ENCODE measurements at places on chromosomes 13 and 19.

DNA sequence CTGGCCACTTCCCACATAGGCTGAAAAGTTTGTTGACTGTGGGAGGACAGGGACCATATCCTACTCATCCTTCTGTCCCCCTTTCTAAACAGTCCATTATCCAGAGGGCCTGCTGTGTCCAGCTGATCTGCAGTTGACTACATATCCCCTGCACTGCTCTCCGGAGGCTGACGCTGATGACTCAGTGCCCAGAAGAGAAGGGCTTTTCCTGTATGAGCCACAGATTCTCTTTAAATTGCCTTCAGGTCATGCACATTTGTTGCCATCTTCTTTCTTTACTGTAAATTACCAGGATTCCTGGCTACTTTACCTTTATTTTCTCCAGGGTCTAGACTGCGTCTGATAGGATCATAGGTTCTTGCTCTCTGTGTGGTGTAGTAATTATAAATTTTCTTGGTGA is 125.2 kb downstream of the LACC1 start:
- DNase-seq: no peak

- DNase-seq: no peak
Observed at GRCh38 chr13:76225815-76226489, 589.8 kb downstream of the LMO7 start.

DNA sequence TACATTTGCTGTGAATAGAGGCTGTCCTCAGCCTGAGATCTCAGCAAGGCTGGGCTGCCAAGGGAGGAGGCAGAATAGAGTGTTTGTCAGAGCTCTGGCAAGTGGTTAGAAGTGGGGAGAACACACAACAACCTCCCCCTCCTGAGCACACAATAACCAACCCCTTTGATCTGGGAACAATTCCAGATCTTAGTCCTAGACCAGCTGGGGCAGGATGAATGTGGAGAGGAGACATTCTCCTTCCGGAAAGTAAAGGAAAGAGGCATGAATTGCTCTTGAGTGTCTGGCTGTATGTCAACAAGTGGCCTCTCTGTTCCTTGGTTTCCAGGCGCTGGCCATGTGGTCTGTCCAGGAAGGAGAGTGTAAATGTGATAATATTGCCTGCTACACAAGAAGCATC is 114.9 kb upstream of the TMTC4 start:
- DNase-seq: peak; percentile 91

DNA sequence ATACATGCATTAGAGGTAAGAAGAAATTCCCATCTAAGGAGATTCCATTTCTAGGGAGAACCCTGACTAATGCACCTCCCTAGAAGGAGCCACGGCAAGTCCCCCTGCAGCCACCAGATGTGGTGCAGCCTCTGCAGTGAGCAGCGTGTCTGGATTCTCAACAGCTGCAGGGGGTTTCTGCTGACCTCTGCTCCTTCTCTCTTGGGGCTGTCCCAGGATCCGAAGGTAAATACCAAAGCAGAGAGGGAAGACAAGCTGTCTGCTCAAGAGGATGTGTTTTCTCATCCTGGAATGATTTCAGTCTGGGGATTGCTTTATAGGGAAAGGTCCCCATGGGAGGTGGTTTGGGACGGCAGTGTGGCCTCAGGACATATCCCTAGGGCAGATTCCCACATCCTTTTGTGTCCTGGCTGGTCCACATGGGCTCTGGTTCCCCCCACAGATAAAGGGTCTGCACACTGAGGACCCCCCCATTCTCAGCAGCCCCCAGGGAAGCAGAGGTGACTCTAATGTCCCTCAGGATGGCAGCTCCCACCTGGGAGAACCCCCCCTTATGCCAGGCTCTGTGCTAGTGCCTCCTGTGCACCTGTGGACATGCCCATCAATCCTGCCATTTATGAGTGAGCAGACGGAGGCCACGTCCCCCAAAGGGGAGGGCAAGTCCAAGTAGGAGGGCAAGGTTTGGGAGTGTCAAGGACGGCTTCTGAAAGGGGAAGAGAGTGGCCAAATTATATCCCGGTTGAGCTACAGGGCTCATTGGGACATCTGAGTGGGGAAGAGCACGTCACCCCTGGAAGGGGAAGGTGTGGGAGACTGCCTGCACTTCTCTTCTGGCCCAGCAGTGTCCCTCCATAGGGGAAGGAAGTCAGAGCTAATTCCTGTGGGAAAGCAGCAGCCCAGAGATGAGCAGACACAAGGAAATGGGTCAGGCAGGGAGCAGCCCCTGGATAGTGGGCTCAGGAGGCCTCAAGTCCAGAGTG is 10.2 kb upstream of the OR10H5 start:
- no peak for DNase-seq

- peak; percentile 72 for DNase-seq
Observed at GRCh38 chr19:6271721-6272410, 7.9 kb downstream of the MLLT1 start.

- DNase-seq: no peak
Observed at GRCh38 chr19:33683881-33684537, 62.3 kb downstream of the CHST8 start.

DNA sequence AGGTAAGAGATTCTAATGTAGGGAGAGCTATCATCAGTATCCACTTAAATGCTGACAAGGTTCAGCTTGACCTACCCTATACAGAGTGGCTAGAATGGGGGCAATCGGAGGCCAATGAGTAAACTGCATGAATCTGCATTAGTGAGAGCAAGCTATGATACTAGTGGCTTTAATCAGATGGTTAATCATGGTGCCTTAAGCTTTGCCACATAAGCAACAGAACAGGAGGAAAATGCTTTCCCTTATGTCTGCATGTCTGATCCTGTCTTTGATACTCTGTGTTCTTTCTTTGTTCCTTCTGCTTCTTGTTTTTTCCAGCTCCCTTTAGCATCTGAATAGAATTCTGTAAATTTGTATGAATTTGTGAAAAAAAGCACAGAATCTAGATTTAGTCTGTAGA is 91.1 kb downstream of the WDFY2 start:
- no peak for DNase-seq

- no peak for DNase-seq
Observed at GRCh38 chr19:40641281-40641680, 40.1 kb downstream of the LTBP4 start.

DNA sequence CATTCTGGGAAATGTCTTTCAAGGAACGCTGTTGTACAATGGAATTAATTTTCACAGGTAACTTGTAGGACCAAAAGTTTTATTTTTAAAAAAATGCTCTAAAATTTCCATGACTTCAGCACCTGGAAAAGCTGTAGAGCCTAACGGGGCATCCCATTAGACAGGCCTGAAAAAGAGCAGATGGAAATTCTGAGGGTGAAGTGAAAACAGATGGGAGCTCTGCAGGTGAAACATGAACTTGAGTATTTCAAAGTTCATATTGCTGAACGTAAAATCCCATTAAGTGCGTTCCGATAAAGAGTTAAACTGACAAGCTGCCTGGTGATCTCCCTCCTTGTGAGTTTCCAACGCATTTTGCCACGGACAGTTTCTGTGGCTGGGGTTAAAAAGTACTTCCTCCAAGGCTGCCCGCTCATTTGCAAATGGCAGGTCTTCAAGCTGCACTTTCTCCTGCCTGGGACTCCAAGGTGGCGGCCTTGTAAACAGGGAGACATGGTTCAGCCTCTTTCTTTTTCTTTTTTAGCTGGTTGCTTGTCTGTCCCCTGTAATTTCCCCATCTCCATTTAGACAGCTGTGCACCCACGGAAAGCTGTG is 450.4 kb downstream of the FGF9 start:
- DNase-seq: no peak

GRCh38 chr13:107376341-107377125 is 808.6 kb upstream of the ARGLU1 start:
- peak; percentile 59 for DNase-seq

GRCh38 chr19:10836479-10837330 is 693 bp upstream of the TMED1 start:
- DNase-seq: peak; percentile 87

- peak; percentile 30 for DNase-seq
Observed at GRCh38 chr19:58361900-58362271, 665 bp downstream of the ZNF497 start.

DNA sequence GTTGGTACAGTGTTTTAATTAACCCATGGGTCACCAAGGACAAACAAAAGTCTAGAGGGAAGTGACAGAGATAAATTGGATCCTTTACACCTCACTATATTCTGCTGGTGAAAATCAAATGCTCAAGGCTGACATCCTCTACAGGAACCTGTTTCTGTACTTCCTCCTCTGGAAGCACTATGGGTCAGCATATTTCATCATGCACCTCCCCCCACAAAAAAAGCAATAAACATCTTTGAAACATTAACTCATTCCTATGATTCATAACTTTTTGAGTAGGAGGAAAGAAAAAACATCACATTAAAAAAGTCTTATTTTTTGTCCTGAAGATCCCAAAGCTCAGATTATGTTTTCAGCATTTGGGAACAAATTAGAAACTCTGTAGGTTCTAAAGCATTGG is 588.3 kb upstream of the SGCG start:
- no peak for DNase-seq

GRCh38 chr19:58170860-58171259 is 12.0 kb upstream of the ZNF274 start:
- no peak for DNase-seq

DNA sequence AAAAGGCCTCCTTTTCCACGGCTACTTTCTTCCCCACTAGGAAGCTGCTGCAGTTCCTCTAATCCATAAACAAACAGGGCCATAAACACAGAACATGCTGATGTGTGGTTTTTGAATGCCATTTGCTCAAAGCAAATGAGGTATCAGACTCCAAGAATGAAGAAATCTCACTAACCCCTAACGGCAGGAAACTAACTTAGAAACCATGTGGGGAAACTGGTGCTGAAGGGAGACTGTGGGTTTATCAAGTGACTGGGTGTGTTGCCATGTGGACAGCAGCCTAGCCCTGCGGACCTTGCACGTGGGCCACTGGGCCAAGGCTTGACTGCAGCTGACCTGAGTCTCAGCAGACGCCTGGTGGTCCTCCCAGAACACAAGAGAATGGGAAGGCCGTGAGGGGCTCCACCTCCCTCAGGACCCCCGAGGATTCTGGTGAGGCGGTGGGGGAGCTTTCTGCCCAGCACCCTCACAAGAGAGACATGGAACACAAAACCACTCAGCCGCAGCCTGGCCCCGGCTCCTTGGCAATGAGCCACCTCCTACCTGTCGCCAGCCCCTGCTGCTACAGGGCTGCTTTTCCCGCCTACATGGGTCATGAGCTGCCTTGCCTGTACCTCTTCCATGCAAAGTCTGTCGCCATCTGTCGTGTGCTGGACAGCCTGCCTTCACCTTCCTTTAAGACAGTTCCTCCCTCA is 10.6 kb downstream of the SLC15A1 start:
- no peak for DNase-seq

DNA sequence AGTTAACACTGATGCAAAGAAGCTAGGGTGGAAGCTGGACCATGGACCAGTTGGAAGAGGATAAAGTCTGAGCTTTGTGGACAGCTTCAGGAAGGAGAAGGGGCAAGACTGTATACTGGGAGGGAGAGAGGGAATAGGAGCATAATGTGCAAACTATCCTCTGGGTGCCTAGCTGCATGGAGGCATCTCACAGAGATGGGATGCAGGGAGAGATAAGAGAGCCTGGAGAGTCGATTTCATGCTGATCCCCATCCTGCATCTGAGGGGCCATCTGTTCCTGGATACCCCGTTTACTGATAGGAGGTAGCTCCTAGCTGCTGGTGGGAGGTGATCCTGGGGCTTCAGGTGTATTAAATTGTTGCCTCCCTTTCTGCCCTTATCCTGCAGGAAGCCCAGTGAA is 8.8 kb downstream of the CYP4F3 start:
- DNase-seq: no peak

DNA sequence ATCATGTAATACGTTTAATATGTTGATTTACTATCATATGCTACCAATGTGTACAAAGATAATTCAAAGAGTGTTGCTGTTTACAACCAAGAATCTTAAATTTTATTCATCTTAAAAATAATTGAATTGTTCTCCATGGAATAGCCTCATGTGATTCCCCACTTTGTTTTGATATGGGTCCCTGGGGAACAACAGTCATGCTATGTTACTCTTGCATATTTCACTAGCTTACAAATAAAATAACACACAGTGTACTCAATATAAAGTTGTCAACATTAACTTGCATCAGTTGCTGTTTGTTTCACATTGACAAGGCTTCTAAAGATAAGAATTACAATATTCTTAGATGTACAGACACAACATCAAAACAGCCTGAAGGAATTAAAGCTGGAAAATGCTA is 2.3 kb downstream of the ENOX1 start:
- DNase-seq: no peak

DNA sequence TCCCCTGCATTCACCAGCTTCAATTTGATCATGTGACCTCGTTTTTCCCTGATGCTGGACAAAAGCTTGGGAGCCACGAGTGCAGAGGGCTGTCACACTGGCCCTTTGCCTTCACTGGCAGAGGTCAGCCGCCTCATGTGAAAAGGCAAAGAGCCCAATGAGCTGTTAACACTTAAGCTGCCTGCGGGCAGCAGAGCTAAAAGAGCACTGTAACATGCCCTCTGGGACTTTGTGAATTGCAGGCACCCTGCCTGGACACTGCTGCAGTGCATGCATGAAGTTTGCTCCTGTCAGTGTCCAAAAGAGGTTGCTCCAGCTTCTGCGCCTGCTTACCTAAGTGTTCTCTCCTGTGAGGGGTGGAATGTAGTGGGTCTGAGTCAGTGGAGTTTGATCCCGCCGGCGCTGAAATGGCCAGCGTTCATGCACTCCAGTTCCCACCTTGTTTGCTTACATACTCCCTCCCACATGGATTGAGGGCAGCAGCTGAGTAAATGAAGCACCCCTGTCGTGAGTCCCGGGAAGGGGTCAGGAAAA is 193.7 kb downstream of the RFC3 start:
- DNase-seq: peak; percentile 64

GRCh38 chr19:10036601-10037071 is 23.4 kb downstream of the RDH8 start:
- DNase-seq: no peak

- DNase-seq: no peak
Observed at GRCh38 chr19:3265432-3265831, 41.0 kb downstream of the CELF5 start.

Measured in NCI-H1092 (cell line).